ENCODE measurements at places on chromosomes 5 and 9.
A peak's percentile ranks its signal among the peaks of the same experiment; 100 is the strongest.

DNA sequence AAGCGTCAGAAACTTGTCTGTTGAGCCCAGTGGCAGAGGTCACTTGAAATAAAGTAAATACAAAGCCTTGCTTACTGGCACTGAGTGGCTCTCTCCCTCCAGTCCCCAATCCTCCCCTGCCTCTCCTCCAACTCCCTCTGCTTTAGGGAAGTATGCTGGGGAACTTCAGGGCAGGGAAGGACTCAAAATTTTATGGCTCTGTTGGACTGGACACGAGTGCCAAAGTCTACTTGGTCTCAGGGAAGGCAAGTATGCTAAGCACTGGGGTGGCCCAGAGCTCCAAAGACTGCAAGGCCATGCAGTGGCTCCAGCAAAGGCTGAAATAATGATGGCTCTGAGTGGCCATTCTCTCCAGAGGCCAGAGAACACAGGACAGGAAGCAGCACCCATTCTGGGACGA is 9.6 kb downstream of the PLGRKT start:
- no peak for DNase-seq

DNA sequence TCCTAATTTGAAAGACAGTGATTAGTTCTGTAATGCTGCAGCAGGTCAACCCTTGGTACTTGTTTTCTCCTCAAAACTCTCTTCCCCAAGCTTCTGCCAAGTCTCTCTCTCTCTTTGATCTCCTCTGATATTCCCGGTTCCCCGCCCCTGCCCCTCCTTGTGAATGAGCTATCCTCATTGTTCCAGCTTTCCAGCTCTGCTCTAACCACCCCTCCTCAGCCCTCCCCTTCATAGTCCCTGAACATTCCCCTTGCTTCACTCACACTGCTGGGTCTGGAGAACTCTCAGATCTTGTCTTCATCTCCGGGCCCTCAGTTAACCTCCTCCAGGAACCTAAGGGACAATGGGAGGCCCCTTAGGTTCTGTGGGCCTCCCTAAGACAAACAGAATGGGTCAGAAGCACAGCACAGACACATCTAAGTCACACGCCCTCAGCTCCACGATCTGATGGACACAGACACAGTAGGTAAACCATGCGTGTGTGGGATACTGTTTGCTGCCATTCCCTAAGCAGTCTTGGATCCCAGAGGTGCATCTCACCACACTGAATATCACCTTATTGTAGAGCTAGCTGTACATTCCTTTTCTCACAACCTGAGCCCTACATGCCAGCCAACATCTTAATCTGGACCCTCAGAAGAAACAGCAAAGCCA is 17.4 kb upstream of the LARP1 start:
- no peak for DNase-seq

DNA sequence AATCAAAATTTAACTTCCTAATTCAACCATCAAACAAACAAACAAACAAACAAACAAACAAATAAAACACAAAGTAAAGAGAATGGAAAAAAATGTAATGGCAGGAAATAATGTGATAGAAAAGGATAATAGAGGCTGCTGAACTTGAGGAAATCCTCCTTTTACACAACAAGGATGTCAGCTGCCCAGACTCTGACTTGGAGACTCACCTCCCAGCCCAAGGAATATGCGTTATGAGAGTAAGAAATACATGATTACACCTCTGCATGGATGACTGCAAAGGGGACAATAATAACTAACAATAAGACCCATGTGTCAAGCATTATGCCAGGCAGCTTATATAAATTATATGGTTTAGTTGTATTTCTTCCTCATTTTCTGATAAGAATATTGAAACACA is 46.6 kb upstream of the JAK2 start:
- no peak for DNase-seq

GRCh38 chr5:40034441-40034840 is 609.7 kb upstream of the DAB2 start:
- no peak for DNase-seq

GRCh38 chr9:36317766-36318165 is 59.5 kb upstream of the GNE start:
- no peak for DNase-seq

DNA sequence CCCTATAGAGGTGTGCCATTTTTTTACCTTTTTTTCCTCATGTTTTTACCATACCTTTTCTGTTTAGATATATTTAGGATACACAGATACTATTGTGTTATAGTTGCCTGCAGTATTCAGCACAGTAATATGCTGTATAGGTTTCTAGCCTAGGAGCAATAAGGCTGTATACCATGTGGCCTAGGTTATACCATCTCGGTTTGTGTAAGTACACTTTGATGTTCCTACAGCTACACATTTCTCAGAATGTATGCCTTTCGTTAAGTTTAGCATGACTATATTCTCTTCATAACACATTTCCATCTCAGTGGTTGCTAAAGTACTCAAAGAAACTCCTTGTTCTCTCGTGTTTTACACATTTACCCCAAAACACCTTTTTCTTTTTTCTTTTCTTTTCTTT is 23.0 kb downstream of the UBE2D2 start:
- no peak for DNase-seq

GRCh38 chr5:79982136-79982535 is 8.9 kb downstream of the MTX3 start:
- DNase-seq: no peak

- peak; percentile 69 for DNase-seq
Measured at GRCh38 chr9:105608721-105609598, 51.0 kb downstream of the FKTN start.

DNA sequence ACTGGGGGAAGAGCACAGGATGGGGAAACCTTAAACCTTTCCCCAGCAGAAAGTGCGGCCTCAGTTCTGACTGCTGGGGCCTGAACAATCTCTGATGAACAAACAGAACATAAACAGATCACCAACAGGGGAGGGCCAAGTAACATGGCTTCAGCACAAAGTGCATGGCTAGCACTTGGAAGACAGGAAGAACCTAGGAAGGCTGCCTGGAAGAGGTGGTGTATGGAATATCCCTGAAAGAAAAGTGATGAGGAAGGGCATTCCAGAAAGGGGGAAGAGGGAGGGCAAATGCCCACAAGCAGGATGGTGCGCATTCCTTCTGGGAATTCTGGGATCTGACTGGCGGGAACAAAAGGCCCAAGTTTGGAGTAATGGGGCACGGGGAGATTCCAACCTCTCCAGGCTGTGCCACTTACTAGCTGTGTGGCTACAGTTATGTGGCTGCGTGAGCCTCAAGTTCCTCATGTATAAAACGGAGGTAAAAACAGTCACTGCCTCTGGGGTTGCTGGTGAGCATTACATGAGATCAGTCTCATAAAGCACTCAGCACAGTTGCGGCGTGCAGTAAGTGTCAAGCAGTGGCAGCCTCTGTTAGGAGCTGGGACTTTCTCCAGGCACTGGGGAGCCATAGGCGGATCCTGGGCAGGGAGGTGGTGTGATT is 1.6 kb downstream of the PDGFRB start:
- peak; percentile 69 for DNase-seq

DNA sequence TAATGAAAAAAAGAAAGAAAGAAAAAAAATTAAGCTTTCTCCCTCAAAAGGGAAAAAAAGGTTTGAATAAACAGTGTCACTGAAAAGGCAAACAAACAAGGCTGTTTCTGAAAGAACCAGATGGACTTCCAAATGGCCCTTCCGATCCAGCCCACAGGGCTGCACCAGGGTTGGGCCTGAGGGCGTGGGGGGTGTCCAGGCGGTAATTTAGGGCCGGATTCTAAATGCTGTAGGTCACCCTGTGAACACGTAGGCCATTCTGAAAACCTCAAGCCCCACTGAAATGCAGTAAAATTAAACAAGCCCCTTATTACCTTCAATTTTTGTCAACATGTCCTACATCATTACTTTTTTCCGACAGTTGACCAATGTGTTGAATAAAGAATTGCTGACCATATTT is 132.1 kb downstream of the HSD17B3 start:
- DNase-seq: no peak

DNA sequence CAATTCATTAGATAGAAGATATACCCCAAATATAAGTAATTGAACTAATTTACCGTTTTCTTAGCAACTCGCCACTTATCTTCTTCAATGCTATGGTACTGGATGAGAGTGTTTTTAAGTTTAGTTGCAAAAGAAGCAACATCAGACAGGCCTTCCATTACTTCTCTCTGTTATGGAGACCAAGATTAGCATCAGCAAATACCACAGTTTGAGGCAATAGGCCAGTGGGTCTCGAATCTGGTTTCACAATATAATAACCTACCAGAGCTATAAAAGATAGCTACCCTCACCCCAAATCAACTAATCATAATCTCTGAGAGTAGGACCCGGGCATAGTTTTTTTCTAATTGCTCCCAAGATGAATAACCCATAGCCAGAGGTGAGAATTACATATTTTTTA is 5.1 kb downstream of the STARD4 start:
- DNase-seq: no peak

GRCh38 chr9:137299203-137299565 is 2.9 kb downstream of the NRARP start:
- no peak for DNase-seq

GRCh38 chr5:173180331-173180730 is 36.0 kb downstream of the BNIP1 start:
- DNase-seq: no peak

- DNase-seq: no peak
Measured at GRCh38 chr5:66281294-66281693, 137.2 kb downstream of the SREK1 start.

- DNase-seq: peak; percentile 49
Measured at GRCh38 chr5:129118405-129118804, 23.9 kb downstream of the ISOC1 start.

- no peak for DNase-seq
Measured at GRCh38 chr9:84669288-84670137, at the start of gene NTRK2. TSS of gene NTRK2 (plus strand) at chr9:84669729. CDS start at chr9:84670749, 1,020 bp downstream.

GRCh38 chr5:64632251-64632650 is 58.1 kb upstream of the SHISAL2B start:
- peak; percentile 92 for DNase-seq

DNA sequence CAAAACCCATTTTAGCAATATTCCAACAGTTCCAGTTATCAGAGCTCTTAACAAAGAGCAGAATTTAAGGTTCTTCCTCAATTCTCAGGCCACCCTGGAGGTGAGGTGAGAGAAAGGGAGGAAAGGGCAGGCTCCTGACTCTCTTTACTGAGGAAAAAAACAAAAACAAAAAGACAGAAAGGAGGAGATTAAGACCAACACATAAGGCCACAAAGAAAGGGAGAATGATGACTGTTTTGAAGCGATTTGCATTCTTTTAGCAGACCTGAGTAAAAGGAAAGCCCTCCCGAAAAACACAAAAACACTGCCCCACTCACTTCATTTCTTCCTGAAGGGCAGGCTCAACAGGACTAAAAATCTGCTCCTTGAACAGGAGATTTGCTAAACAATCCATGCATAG is 300.5 kb downstream of the ARL15 start:
- DNase-seq: no peak

DNA sequence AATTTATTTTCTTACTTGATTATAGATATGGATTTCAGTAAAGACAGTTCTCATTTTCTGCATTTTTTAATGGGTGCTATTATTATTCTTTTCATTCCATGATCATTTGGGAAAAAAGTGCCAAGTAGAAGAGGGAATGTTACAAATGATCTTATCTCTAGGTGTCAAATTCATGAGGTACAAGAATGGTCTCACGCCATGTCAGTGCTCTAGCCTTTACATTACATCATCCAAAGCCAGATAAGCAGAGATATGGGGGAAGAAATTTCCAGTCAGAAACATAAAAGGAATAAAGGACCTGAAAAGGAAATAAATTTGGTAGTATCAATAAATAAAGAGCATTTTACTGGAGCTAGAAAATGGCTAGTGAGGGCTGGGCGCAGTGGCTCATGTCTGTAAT is 1544.2 kb upstream of the CDH6 start:
- no peak for DNase-seq

- DNase-seq: peak; percentile 26
Measured at GRCh38 chr5:658103-658502, 35.0 kb downstream of the TPPP start.

- no peak for DNase-seq
Measured at GRCh38 chr5:157886796-157887380, 27.9 kb upstream of the CLINT1 start.

- no peak for DNase-seq
Measured at GRCh38 chr5:159405611-159406031, 75.3 kb upstream of the IL12B start.

- DNase-seq: no peak
Measured at GRCh38 chr5:20610681-20611080, 622.7 kb upstream of the CDH18 start.

- no peak for DNase-seq
Measured at GRCh38 chr5:172638209-172638768, 2.8 kb upstream of the NEURL1B start.

DNA sequence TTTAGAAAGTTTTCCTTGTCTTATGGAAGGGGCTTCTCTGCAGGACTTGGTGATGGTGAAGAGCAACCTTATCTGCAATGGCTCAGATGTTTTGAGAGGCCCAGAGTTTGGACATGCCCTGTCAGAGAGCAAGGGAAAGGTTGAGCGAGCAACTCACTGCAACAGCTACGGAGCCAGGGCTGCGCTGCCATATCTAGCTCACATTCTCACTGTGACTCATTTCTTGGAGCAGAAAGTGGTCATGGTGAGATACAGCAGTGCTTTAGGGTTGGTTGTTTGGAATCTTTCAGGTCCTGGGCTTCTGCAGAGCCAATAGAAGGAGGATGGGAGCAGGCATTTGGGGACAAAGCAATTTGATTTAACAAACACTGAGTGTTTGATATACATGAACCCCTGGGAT is 12.3 kb downstream of the GLRA1 start:
- DNase-seq: no peak

- no peak for DNase-seq
Measured at GRCh38 chr9:4794691-4795090, 1.9 kb downstream of the RCL1 start.

GRCh38 chr5:135040034-135040332 is 6.0 kb upstream of the PITX1 start:
- DNase-seq: no peak

DNA sequence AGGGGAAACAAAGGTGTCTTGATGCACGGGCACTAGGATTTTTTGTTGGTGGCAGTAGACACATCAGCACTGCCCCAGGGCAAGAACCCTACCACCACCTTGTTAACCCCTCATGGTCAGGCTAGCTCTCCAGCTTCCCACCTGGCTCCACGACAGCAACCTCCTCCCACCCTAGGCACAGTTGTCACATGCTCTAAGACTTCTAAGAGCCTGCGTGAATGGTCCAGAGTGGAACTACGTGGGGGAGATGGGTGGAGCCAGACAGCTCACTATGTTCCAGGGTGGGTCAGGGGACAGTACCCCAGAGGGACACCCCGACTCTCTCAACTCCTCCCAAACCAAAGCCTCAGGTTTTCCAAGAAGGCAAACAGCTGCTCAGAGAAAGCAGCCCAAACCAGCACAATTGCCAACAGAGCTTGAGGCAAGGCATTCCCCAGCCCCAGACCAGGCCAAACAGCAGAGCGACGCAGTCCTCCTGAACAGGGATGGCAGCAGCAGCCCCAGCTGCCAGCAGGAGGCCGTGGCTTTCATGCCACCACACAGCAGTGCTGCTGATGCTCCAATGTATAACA is 78.0 kb downstream of the NRG2 start:
- DNase-seq: no peak

Data from myocyte (in vitro differentiated cells).